ENCODE measurements at places on chromosomes 5 and 9. TPM values are rescaled to one million over a fixed set of nuclear protein-coding genes. Genes with fewer than 3 reads are reported as not detected.

INSYN2B gene
- polyA plus RNA-seq: 0.19 TPM

SPINK4 gene
- not detected for polyA plus RNA-seq

CCNO gene
- 0.09 TPM for polyA plus RNA-seq

EMB gene
- 10.2 TPM for polyA plus RNA-seq

CNTLN gene
- polyA plus RNA-seq: 9.3 TPM

RMRP gene
- not detected for polyA plus RNA-seq

PPP3R2 gene
- not detected for polyA plus RNA-seq

PCDHA11 gene
- polyA plus RNA-seq: not detected

NRG2 gene
- polyA plus RNA-seq: 1.2 TPM

IL11RA gene
- polyA plus RNA-seq: 164 TPM

GPR150 gene
- polyA plus RNA-seq: 0.12 TPM

SLC34A3 gene
- 0.64 TPM for polyA plus RNA-seq

WWC1 gene
- 0.90 TPM for polyA plus RNA-seq

SH3GL2 gene
- polyA plus RNA-seq: 0.21 TPM

FIBCD1 gene
- 0.12 TPM for polyA plus RNA-seq

LCN15 gene
- polyA plus RNA-seq: 0.22 TPM

NUP188 gene
- polyA plus RNA-seq: 36.6 TPM

SPRY4 gene
- polyA plus RNA-seq: 64.0 TPM

IL31RA gene
- 1.8 TPM for polyA plus RNA-seq

DRD1 gene
- polyA plus RNA-seq: 0.07 TPM
